ENCODE measurements at places on chromosomes 1 and 21. TPM values are rescaled to one million over a fixed set of nuclear protein-coding genes. Genes with fewer than 3 reads are reported as not detected.
A peak's percentile ranks its signal among the peaks of the same experiment; 100 is the strongest.

PRAMEF10 gene
- total RNA-seq: not detected

CFAP107 gene
- total RNA-seq: not detected

KCNH1 gene
- total RNA-seq: not detected

CELA2A gene
- not detected for total RNA-seq

RIPPLY3 gene
- total RNA-seq: not detected

GRCh38 chr1:29462096-29462495 is 225.8 kb downstream of the PTPRU start:
- no peak for DNase-seq

DNA sequence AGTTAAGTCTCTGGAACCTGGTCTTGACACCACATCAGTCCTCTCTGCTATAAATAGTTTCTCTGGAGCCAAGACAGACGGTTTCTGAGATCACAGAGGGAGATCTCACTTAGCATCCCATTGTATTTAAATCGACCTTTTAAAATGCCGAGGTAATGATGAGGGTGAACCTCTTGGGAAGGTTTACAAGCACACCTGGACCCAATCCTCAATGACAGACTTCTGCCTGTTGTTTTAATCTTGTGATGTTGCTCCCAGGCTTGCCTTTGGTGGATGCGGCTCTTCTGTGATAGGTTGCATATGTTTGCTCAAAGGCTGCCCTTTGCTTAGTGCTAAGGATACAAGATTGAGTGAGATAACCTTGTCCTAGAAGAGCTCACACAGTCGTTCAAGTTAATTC is 104.6 kb upstream of the L1TD1 start:
- no peak for DNase-seq

- peak; percentile 82 for DNase-seq
Measured at GRCh38 chr21:39633770-39634181, 21.0 kb downstream of the B3GALT5 start.

DNA sequence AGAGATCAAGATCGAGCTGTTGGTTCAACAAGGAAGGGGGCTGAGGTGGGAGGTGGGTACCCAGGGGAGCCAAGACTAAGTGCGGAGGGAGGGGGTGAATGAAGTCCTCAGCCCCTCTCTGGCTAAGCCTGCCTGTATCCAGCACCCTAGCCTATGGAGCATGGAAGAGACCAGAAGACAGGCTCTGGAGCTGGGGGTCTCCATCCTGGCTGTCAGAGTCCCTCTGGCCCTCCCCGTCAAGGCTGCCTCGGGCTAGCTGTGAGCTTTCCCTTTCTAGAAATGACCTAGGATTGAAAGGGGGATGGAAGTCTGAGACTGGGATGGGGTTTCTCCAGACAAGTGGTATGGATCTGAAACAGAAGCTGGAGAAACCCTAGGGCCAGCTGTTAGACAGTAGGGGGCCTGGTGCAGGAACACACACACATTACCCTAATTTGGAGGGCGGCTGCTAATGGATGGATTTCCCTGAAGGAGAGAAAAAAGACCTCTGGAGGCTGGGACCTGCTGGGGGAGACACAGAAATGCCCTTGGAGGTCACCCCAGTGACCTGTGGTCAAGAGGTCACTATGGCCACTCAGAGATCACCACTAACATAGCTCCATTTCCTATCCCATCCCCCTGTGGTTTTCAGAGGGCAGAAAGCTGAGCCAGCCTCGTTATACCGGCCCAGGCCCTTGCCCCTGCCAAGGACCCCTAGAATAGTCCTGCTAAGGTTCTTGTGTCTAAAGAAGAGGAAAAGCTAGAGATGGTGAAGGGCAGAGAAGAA is 107.8 kb downstream of the TMEM53 start:
- no peak for DNase-seq

DNA sequence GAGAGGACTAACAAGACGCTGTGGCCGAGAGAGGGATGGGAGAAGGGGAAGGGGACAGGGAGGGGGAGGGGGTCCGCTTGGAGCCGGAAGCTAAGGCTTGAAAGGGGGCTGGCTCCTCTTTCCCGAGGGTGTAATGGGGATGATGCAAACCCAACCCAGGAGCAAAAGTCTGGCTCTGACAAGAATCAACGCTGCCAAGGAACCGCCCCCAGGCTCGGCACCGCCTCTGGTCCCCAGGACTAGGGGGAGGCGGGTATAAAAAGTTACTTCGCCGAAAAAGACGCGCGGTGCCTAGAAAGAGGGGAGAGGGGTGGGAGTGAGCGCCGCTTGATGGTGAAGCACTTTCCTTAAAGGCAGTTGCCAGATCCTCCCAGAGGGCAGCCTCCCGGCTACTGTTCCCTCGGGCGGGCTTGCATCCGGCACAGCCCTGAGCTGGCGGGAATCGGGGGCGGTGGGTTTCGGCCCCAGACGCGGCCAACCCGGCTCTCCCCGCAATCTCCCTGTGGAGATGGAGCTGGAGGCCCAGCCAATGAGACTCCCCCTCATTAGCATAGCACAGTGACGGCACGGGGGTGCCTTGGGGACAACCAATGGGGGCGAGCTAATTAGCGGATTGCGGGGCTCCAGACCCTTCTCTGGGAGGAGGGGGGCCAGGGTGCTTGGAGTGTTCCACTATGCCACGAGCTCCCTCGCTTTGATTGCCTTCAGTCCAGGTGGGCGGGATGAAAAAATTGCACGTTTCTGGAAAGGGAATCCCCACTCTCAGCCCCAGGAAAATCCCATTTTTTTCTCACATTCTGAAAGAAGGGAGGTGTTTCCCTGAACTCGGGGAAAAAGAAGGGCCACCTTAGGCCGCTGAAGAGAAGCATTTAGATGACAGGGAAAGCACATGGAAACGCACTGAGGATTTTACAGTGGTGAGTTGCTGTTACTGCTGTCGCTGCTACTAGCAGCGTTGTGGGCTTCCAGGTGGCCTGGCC is at the start of gene KCNT2:
KCNT2 (minus strand) TSS at position 51 of the 980 bp plus-strand sequence. CDS start 131 bp downstream, outside the sequence.
- DNase-seq: peak; percentile 61

DNA sequence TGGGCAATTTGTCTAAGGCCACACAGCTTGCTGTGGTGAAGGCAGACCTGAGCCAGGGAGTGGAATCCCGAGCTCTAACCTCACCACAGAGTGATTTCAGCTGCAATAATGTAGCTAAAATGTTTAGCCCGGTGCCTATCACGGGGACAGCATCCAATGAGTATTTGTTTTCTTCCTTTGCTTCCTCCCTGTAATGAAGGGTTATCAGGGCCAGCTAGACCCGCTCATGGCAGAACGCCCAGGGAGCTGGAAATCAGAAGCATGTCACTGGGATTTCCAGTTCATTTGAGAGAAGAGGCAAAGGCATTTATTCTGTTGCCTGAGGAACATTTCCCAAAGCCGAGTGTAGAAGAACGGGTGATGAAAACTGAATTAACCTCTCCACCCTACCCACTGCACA is 183.1 kb downstream of the ZSCAN20 start:
- no peak for DNase-seq

- no peak for DNase-seq
Measured at GRCh38 chr1:28887419-28887834, 26.9 kb upstream of the EPB41 start.

GRCh38 chr21:28239340-28239739 is 753.3 kb downstream of the LTN1 start:
- no peak for DNase-seq

DNA sequence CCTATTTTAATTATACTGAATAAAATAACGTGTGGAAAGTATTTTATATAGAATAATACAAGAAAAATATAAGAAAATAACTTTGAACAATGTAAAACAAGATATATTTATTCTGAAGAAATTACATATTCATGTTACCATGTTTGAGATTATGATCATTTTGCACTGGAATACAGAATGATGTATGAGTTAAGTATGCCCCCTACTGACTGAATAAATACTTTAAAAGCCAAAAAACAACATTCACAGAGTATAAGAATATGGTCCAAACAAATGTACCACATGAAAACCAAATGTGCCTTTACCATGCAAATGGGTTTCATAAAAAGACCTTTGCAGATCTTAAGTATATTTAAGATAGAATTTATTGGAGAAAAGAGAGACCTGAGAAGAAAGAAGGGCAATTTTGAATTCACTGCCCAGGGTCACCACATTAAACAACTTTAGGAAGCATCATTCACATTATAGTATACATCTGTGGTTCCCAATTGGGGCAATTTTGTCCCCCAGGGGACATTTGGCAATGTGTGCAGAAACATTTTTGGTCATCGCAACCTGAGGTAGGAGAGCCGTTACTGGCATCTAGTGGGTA is 136.6 kb upstream of the GFI1 start:
- peak; percentile 30 for DNase-seq

GRCh38 chr1:16120407-16120806 is 35.5 kb downstream of the EPHA2 start:
- no peak for DNase-seq

GRCh38 chr1:116919802-116920201 is 10.1 kb downstream of the PTGFRN start:
- DNase-seq: no peak

DNA sequence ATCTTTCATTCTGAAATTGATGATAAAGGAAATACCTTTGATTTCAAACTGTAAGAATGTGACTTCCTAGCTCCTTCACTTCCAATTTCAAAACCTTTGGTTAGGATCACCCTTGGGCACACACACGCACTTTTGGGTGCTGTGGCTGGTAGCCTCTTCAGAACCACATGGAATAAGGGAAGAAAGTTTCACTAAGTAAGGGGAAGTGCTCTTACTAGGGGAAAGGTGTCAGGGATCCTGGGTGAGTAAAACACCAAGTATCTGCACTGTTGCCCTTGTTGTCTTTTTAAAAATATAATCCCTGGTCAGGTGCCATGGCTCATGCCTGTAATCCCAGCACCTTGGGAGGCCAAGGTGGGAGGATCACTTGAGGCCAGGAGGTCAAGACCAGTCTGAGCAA is 132.4 kb downstream of the SDCCAG8 start:
- DNase-seq: no peak

DNA sequence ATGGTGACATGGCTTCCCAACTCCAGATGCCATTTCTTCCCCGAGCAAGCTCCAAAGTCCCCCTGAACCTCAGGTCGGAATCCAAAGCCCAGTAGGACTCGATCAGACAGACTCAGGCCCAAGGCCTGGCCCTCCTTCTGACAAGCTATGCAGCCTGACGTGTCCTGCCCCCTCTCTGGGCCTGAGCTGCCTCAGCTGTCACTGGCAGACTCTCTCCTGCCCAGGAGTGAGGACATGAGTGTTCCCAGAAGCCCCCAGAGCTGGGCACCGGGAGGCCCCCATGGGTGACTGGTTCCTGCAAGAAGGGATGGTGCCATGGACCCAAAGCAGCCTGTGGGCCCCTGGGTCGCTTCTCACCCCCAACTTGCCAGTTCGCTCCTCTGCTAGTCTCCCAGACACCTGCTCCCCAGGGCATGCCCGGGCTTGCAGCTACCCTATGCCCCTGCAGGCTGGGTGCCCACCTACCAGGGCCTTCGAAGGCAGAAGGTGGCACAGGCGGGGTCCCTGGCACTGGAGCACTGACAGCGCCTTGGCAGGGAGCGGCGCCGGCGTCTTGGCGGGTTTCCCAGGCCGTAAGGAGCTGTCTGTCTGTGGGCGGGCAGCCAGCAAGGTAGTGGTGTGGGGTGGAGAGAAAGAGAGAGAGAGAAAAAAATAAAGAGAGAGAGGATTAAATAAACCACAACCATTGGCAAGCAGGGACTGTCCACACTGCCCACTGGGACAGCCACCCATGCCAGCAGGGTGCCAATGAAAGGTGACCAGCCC is 2.3 kb downstream of the EDN2 start:
- no peak for DNase-seq

DNA sequence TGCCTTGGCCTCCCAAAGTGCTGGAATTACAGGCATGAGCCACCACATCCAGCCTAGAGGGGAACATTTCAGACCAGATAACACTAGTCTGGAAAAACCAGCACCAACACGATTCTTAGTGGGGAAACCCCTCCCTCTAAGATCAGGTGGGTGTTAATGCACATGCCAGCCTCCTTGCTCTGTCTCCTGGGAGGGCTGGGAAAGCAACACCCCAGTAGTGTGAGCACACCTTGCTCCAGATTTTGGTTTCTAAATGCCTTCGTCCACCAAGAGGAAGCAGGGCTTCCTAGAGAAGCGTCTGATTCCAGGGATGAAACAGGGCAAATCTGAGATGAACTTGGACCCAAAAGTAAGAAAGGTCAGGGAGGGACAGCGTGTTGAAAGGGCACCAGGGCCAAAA is 2.2 kb upstream of the KRTAP10-4 start:
- no peak for DNase-seq

GRCh38 chr1:242086706-242087105 is 87.8 kb upstream of the MAP1LC3C start:
- no peak for DNase-seq

GRCh38 chr1:100862591-100862990 is 32.1 kb downstream of the EXTL2 start:
- DNase-seq: peak; percentile 28

Data from fibroblast of the aortic adventitia (primary cell).